ENCODE measurements at places on chromosomes 7 and 10.

DNA sequence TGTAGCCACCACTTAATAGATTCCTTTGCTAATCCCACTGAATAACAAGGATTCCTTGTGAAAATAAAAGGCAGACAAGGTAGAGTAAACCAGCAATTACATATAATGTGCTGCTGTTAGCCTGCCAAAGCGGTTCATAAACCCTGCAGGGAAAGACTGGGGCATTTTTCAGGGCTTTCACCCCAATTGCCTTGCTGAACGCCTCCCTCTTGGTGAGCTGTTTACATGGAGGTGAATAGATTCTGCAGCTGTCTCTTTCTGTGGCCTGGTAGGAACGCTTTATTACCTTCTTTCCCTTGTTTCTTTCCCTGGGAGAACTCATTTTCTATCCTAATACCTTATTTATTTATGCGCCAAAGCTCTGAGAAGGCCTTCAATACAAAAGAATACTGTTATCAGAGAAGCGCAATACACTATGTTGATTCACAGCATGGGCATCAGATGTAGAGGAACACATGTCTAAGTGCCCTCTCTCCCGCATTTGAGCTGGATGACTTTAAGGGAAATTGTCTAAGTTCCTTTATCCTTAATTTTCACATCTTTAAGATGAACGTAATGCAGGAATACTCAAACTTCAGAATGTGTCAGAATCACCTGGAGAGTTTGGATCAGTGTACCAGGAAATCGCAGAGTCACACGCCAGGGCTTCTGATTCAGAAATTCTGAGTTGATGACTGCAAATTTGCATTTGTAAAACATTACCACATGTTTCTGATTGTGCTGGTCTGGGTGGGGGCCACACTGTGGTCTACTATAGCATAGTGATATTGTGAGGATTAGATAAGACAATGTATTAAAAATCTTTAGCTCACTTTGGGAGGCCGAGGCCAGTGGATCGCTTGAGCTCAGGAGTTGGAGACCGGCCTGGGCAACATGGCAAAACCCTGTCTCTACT is 1203.8 kb downstream of the SORCS3 start:
- DNase-seq, result peak; percentile 20

DNA sequence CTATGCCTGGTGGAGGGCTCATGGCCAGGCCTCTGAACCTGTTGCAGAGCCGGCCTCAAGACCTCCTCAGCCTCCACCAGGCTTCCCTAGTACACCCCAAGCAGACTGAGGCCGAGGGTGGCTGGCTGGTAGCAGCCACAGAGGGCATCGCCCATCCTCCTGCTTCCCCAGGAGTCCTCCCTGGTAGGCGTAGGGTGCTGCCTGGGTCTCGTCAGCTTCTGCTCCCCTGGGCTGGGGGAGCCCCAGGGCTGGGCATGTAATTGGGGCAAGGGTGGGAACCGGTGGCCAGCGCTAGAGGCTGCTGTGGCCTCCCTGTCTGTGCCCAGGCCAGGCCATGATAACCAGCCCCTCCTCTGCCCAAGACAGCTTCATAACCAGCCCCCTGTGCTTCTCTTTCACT is 32.6 kb downstream of the TBATA start:
- DNase-seq, result no peak

- no peak for DNase-seq
Observed at GRCh38 chr10:97336942-97337831, 2.7 kb upstream of the FRAT2 start.

GRCh38 chr10:72098836-72099599 is 10.7 kb upstream of the SPOCK2 start:
- no peak for DNase-seq

- DNase-seq, result no peak
Observed at GRCh38 chr10:32143302-32143847, 87.2 kb upstream of the KIF5B start.

DNA sequence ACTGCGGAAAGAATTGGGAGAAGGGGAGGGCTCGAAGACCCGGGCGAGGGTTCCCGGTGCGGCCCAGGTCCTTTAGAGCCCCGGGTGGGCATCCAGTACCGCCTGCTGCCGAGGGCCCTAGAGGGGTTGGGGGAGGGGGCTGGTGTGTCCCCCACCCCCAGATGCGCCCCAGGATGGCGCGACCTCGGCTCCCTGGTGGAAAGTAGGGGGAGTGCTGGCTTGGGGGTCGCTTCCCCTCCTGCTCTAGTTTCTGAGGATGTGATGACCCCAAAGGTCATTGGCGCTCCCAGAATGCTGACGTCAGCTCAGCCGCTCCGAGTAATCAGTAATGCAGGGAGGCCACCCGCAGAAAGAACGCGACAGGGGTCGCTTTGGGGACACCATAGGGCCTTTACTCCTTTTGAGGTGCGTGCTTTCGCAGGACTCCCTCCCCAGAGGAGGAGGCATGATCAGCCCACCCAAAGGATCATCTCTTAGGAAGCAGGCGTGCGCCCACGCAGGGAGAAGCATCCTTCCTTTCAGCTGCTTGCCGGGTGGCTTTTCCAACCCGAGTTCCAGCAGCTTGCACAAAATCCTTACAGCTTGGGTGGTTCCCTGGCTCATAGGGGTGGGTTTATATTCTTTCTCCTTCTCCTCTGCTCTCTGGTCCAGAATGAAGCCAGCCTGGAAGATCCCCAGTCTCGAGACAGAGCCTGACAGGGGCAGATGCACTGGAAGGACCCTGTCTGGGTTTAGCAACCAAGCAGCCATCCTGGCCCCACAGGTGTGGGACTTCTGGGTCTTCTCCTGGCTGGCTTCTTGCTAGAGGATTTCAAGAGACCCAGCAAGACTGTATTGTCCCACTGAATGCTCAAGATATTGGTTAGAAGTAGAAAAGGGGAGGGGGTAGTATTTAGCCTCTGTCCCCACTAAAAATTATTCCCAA is 1.3 kb upstream of the PRKAG2 start:
- no peak for DNase-seq

GRCh38 chr7:85019778-85020177 is 167.1 kb downstream of the SEMA3D start:
- no peak for DNase-seq

- no peak for DNase-seq
Observed at GRCh38 chr10:103334567-103334966, 16.4 kb downstream of the PCGF6 start.

DNA sequence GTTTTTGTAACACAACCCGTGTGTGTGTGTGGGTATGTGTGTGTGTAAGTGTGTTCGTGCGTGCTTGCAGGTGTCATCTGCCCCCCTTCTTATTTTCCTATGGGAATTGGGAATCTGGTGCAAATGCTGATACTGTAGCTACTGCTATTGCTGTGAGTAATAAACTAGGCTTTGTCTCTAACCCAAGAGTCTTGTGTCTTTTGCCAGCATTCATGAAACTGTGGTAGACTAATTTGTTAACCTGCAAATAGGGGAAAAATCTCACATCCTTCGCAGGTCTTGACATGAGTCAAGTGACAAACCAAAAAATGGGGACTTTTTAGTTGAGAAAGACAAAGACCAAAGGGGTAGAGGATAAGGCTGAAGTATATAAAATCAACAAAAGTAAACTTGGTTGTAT is 57.9 kb upstream of the FAM133B start:
- no peak for DNase-seq

DNA sequence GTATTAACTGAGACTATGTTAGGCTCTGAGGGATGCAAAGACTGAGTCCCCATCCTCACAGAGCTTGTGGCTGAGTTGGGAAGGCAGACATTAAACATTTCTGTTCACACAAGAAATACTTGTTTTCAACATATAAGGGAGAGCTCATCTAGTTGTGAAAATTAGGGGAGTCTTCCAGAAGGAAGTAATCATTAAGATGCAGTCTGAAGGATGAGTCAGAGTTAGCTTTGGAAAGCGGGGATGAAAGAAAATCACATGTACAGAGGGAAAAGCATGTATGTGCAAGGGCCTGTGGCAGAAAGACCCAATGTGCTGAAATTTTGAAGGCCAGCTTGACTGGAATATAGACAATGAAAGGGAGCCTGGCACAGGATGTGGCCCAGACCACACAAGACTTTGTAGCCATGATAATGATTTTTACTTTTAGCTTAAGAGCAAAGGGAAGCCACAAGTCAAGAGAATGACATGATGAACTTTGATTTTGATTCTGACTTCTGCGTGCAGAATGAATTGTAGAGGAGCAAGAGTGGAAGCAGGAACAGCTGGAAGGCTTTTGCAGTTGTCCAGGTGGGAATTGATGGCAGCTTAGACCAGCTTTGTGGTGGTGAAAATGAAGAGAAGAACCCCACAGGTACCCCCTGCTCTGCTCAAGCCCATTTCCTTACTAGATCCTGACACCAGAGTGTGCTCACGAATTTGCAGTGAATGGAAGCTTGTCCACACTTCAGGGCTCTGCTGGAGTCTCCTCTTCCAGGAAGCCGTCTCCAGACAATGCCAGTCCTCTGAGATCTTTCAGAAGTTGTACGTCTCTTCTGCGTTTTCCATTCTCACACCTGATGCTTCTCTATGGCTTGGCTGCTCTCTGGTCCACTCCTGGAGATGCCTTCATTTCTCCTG is 115.6 kb downstream of the ATXN7L1 start:
- DNase-seq, result peak; percentile 17

DNA sequence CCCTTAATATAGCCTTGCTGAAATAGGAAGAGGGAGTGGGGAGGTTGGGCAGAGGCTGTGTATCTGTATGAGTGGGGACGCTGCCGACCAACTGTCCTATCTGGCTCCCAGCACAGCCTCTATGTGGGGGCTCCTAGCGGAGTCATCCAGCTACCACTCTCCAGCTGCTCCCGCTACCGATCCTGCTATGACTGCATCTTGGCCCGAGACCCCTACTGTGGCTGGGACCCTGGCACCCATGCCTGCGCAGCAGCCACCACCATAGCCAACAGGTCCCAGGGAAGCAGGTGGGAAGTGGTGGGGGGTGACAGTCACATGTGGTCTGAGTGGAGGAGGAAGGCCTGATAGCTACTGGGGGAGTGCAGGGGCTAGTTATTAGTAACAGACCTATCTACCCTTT is 6.6 kb downstream of the MRPL43 start:
- DNase-seq, result no peak

- DNase-seq, result no peak
Observed at GRCh38 chr7:83475420-83475819, 173.5 kb downstream of the SEMA3E start.

GRCh38 chr10:20712774-20713173 is 184.3 kb downstream of the NEBL start:
- DNase-seq, result no peak
